ENCODE measurements at places on chromosomes 7 and 10.

- peak overlapping the region; percentile 60 for H3K27ac ChIP-seq
- H3K4me3 ChIP-seq = no peak overlapping the region
- H3K36me3 ChIP-seq = peaks cover 2% of the 10 kb centered on the region
- no peak for DNase-seq
- H3K27me3 ChIP-seq = no peaks in the 10 kb centered on the region
These were observed 18.5 kb downstream of the AGR2 start for GRCh38 chr7:16786257-16786656.

- H3K27me3 ChIP-seq = no peaks in the 10 kb centered on the region
- peak overlapping the region; percentile 60 for H3K27ac ChIP-seq
- H3K36me3 ChIP-seq = no peaks in the 10 kb centered on the region
- no peak for DNase-seq
- H3K4me1 ChIP-seq = no peaks in the 10 kb centered on the region
- no peak overlapping the region for H3K4me3 ChIP-seq
These were observed 26.7 kb upstream of the DNAJB6 start for GRCh38 chr7:157309988-157310668.

GRCh38 chr10:20988357-20988983 is 91.4 kb upstream of the NEBL start:
- H3K36me3 ChIP-seq = no peaks in the 10 kb centered on the region
- peaks cover 17% of the 10 kb centered on the region for H3K4me1 ChIP-seq
- no peak overlapping the region for H3K4me3 ChIP-seq
- no peaks in the 10 kb centered on the region for H3K27me3 ChIP-seq
- no peak for DNase-seq
- no peak overlapping the region for H3K27ac ChIP-seq

DNA sequence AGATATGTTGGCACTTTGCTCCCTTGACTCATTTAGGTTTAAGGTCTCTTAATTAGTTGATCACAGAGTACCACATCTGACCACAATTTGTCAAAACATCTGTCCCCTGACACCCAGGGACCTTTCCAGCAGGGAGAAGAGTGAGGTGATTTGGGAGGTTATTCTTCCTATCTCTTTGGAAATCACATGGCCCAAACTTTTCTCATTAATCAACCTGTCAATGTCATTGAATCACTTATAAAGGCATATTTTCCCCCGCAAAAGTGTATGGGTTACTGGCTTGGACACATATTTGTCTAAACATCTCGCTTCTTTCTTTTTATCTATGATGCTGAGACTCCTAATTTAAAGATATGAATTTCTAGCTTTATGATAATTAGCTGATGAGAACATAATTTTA is 92.4 kb upstream of the RPA3 start:
- H3K36me3 ChIP-seq = no peaks in the 10 kb centered on the region
- H3K4me3 ChIP-seq = no peak overlapping the region
- no peak for DNase-seq
- H3K27me3 ChIP-seq = no peaks in the 10 kb centered on the region

Data from body of pancreas (tissue), 4 donors.